ENCODE measurements at places on chromosomes 11 and 22.

DNA sequence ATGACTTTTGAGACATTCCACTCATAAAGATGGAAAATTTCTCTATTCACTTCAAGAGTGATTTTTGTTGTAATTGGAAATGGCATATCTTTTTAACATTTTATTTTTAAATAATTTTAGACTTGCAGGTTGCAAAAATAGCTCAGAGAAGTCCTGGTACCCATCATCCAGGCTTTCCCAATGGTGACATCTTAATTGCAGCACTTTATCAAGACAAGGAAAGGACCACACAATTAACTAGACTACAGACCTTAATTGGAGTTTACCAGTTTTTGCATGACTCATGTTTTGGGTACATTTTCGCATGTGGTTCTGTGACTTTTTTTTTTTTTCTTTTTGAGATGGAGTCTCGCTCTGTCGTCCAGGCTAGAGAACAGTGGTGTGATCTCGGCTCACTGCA, 23.0 kb upstream of the MAP6 start:
- DNase-seq: no peak

DNA sequence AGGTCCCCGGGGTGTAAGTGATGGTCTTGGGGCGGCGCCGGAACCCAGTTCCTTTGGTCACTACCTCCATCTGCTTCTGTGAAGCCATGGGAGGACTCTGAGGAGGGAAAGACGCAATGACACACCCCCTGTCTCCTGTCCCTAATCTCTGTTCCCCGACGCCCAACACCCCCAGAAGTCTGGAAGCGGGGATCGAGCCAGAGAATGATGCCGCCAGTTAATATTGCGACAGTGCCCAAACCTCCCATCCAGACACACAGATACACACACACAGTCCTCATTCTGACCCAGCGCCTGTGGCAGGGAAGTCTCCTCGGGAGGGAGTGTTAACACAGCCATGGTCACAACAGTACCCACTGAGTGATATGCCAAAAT, 352 bp downstream of the C22orf23 start:
- no peak for DNase-seq

GRCh38 chr11:93054881-93055280, 85.4 kb downstream of the MTNR1B start:
- no peak for DNase-seq

DNA sequence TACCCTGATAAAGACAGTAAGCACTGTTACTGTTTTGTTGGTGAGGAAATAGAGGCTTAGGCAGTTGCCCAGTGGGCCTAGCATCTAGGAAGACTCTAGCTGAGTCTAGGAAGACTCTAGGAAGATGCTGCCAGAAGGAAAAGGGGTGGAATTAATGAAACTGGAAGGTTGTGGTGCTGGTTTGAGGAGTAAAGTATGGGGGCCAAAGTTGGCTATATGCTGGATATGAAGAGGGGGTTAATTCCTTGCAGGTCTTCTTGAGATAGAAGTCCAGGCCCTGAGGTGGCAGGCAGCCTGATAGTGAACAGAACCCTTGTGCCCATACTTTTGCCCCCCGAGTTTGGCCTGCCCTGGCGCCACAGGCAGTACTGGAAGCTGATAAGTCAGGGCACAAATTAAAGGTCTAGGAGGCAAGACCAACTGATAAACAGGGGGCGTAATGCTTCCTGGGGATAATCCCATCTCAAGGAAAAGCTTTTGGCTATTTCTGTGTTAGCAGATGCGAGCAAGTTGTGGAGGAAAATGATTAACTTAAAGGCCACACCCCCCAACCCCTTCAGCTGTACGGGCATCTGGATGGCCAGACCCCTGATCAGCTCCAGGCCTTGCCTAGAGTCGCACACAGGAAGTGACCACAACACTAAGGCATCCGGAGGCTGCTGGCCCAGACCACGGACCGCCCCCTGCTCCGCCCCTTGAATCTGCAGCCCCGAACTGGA, 3.1 kb downstream of the ILK start:
- no peak for DNase-seq

GRCh38 chr11:44008698-44009097, 39.1 kb upstream of the ACCSL start:
- DNase-seq: no peak

DNA sequence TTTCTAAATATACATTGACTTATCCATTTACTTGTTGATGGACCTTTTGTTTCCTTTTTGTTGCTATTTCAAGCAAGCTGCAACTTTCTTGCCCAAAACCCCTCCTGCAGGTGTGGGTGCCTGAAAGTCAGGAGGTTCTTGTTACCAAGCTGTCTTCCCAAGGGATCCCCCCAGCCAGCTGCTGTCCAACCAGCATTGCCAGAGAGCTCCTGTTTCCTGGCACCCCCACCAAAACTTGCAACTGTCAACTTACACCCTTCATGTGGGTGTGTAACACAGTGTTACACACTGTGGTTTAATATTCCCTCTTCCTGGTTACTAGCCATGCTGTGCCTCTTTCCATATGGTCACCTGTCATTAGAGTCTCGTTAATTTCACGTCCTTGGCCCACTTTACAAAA, 1.6 kb upstream of the KRTAP5-1 start:
- DNase-seq: no peak

- DNase-seq: no peak
Measured at GRCh38 chr11:68956142-68956541, 24.6 kb downstream of the MRGPRD start.

DNA sequence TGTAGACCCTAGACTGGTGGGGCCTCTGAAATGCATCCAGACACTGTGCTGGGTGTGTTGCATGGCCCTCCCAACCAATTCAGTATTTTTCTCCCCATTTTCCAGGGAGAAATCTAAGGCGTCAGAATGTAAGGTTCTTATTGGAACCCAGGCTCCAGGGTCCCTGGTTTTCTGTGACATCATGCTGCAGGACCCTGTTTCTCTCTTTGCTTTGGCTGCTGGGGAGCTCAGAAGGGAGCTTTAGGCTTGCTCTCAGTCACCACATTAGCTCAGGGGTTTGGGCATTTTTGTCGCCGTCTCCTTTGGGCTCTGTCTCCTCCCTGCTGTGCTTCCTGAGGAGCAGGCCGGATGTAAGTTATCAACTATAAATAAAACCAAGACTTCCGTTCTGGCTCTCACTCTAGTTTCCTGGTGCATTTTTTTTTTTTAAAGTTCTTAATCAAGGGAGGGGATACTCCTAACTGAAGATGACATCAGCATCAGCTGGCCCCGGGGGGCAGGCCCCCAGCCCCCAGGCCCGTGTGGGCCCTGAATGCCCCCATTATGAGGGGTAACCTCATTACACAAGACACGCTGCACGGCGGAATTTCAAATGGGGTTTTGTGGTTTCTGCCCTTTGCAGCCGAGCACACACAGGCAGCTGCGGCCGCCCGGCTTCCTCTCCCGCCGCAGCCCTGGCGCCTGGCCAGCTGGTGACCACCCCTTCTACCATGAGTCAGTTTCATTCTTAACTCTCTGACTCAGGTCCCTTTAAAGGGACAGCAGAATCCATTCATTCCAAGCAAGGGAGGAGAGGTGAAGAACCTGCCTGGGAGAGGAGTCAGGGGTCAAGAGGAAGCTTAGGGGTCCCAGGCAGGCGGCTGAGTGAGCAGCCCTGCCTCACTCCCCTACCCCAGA, 3.2 kb downstream of the MYEOV start:
- peak; percentile 41 for DNase-seq

- no peak for DNase-seq
Measured at GRCh38 chr22:29343313-29343805, 27.9 kb upstream of the RASL10A start.

DNA sequence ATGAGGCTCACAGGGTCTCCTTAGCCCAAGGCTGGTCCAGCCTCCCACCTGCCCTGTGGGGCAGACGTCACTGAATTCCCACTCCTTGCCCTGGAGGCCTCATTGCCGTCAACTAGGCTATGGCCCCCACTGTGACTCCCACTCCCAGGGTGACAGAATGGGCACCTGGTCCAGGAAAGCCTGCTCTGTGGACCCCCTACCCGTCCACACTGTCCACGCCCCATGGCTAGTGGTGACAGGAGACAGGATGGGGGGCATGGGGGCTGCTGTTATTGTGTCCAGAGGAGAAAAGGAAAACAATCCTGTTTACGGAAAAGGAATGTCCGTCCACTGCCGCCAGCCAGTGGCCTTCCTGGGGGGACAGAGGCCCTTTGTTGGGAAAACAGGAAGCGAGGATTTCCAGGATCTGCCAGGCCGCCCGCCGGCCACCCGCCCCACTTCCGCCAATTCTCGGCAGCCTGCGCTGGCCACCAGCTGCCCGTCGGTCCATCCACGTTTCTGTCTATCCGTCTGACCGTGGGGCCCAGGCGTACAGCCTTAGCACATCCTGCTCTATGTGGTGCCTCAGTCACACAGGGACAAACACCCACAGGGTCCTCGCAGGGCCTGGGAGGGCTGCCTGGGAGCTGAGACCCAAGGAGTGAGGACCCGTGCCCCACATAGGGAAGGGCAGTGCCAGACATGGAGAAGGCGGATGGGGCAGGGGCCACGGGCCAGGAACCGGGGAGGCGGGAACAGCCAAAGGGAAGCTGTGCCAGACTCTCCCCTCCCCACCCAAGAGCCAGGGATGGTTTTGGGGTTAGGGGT, 19.5 kb downstream of the CRELD2 start:
- no peak for DNase-seq

GRCh38 chr11:110486156-110486555, 56.4 kb downstream of the FDX1 start:
- no peak for DNase-seq

GRCh38 chr11:123443851-123444623, 14.0 kb downstream of the GRAMD1B start:
- DNase-seq: no peak

- no peak for DNase-seq
Measured at GRCh38 chr11:11010624-11011127, 152.8 kb upstream of the ZBED5 start.

- no peak for DNase-seq
Measured at GRCh38 chr11:46338988-46339666, 8.1 kb upstream of the DGKZ start.

- DNase-seq: no peak
Measured at GRCh38 chr11:2404735-2405196, 4.2 kb downstream of the TSSC4 start.

- DNase-seq: no peak
Measured at GRCh38 chr11:108556019-108556418, 37.5 kb downstream of the EXPH5 start.

GRCh38 chr11:19656140-19656541, 56.5 kb upstream of the NAV2 start:
- no peak for DNase-seq

GRCh38 chr22:19048531-19048930, 73.7 kb downstream of the DGCR2 start:
- DNase-seq: no peak

- DNase-seq: no peak
Measured at GRCh38 chr11:1305063-1305495, 4.4 kb downstream of the TOLLIP start.
